ENCODE measurements at places on chromosomes 7 and 10. TPM values are rescaled to one million over a fixed set of nuclear protein-coding genes. Genes with fewer than 3 reads are reported as not detected.

DNA sequence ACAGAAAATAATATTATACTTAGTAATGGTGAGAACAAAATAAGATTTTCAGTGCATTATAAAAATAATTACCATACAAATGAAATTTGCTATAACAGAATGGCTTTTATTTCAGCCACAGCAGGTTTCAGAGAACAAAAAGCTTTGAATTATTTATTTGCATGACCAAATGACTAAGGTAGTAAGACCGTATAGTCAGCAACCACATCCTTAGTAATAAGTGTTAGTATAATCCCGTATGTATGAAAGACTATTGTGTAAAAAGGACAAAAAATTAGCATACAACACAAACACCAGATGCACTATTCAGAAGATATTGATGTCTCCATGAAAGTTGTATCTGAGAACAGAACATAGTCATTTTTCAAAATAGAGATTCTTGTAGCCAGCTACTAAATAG is 12.2 kb downstream of the PDZD8 start:
- DNase-seq, result no peak

DNA sequence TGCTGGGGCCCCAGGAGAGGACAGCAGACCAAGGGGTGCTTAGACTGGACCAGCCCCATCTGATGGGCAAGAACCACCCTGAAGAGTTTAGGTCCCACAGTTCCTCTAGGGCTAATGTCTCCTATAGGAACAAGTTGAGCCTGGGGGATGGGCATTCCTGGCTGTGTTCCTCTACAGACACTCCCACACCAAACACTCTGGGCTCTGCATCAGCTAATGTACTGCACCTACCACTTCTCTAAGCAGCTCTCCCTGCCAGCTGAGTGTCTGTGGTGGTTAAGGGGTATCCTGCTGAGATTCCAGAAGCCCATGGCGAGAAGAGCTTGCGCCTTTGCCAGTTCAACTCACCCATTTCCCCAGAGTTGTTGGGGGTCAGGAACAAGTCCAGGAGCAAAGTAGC is 284.1 kb upstream of the CSTF2T start:
- no peak for DNase-seq

DNA sequence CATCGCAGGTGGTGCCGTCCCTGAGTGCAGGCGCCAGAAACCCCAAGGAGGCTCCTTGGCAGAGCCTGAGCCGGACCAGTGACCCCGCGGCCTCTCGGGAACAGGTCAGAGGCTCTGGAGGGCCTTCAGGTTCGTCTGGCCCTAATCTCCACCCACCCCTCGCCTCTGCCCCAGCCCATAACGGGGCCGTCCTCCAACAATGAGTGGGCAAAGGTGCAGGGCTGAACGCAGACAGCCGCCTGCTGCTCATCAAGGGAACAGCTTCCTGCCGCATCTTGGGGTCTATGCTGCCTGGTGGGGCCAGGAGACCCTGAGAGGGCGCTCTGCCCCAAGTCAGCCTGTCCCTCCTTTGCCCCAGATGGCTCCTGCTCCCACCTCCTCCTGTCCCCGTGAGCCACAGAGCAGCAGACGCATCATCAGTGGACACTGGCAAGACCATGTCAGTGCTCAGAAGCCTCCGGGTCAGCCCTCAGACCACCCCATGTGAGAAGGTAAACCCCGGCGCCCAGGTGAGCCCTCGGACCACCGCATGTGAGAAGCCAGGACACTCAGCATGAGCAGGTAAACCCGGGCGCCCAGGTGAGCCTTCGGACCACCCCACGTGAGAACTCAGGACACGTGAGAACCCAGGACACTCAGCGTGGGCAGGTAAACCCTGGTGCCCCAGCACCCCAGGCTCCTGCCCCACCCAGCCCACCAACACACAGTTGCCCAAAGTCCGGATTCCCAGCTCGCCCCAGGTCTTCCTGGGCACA is 142.0 kb downstream of the PTPRN2 start:
- DNase-seq, result no peak

TYW1B gene
- polyA plus RNA-seq, result 1.6 TPM

DNA sequence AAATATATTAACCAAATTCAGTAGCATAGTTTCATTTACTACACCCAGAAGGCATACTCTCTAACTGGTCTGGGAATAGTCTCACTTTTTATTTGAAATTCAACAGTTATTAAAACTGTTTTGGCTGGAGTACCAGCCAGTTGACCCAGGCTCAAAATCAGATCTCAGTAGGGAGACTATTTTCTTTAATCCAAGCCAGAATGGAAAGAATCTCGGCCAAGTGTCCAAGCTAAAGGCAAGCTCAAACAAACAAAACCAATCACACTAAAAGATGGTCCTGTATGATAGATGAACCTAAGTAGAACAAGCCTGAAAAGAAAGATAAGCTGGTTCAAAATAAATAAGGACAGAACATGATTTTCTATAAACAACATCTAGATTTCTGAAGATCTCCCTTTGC is 259.6 kb upstream of the POM121L12 start:
- no peak for DNase-seq

- no peak for DNase-seq
Measured at GRCh38 chr7:128164955-128165670, 76.0 kb upstream of the LEP start.

DNA sequence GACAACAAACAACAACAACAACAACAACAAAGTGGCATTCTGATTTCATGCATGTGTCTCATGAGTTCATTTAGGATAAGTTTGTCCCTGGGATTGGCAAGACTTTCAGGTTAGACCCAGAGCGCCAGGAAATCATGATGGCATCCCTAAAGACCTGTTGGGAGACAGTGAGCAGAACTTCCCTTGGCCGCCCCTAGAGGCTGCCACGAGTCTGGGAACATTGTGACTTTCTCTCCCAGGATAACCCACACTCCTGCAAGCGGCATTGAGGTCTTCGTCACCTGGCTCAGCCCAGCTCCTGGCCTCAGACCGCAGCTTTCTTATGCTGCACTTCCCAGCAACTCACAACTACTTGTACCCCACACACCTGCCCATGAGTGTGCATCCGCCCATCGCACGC is 80.5 kb upstream of the RNF32 start:
- no peak for DNase-seq

DNA sequence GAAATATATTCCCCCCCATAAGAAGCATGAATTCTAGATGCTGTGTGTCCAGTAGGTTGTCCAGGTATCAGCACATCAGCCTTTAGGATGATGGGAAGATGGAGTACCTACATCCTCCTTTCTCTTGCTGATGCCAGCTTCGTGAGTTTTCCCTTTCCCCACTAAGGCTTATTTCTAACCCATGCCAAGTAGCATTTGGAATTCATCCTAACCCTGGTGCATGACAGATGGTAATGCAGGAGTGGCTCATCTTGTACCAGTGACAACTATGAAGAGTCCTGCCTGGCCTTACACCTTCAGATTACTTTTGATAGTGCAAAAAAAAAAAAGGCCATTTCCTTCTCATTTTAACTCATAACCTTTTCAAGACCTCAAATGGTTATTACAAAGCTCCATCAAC is 58.7 kb downstream of the ARHGAP21 start:
- no peak for DNase-seq

- DNase-seq, result no peak
Measured at GRCh38 chr10:80160361-80161320, 28.1 kb downstream of the PLAC9 start.

GRCh38 chr10:123236126-123236525 is 81.9 kb downstream of the BUB3 start:
- no peak for DNase-seq

DNA sequence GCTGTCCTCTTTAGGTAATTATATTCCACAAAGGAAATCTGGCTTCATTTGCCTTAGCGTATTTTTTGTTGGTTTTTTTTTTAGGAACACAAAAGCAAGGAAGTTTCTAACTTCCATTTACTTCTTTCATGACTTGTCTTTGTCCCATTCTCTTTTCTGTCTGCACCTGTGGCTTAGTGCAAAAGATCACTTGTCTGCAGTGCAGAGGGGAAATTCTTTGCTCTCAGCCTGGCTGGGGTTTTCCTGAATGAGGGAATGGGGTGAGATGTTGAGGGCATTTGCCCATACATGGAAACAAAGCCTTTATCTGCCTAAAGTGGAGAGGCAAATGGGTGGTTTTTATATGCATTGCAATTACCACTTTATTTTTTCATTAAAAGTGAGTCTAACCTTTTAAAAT is 361.1 kb upstream of the IGFBP3 start:
- DNase-seq, result no peak

CPN1 gene
- polyA plus RNA-seq, result not detected

DNA sequence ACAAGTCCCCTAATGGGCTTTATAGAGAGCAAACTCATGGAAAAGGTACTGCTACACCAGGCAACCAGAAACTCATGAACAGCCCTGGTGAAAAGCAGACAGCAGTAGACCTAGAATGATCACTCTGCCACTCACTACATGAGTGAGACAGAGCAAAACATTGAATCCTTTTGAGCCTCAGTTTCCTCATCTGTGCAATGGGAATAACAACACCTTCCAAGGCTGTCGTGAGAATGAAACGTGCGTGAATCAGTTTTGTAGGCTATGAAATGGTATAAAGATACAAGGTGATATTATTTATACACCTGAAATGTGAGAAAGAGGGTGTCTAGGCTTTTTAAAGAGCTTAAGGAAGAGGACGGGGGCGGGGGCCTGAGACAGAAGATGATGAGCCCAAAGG is 14.3 kb upstream of the PROSER2 start:
- no peak for DNase-seq

DNA sequence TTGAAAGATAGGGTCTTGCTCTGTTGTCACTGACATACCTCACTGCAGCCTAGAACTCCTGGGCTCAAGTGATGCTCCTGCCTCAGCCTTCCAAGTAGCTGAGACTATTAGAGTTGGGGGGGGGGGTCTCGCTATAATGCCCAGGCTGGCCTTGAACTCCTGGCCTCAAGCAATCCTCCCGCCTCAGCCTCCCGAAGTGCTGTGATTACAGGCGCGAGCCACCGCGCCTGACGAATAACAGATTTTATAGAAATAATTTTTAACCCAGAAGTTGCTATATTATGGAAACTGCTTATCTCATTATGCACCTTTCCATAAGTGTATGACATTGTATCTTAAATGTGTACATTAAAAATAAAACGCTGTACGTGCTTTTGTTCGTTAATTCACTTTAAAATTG is 846 bp downstream of the ANKRD26 start:
- DNase-seq, result no peak

FAM180A gene
- polyA plus RNA-seq, result 16.7 TPM

DNA sequence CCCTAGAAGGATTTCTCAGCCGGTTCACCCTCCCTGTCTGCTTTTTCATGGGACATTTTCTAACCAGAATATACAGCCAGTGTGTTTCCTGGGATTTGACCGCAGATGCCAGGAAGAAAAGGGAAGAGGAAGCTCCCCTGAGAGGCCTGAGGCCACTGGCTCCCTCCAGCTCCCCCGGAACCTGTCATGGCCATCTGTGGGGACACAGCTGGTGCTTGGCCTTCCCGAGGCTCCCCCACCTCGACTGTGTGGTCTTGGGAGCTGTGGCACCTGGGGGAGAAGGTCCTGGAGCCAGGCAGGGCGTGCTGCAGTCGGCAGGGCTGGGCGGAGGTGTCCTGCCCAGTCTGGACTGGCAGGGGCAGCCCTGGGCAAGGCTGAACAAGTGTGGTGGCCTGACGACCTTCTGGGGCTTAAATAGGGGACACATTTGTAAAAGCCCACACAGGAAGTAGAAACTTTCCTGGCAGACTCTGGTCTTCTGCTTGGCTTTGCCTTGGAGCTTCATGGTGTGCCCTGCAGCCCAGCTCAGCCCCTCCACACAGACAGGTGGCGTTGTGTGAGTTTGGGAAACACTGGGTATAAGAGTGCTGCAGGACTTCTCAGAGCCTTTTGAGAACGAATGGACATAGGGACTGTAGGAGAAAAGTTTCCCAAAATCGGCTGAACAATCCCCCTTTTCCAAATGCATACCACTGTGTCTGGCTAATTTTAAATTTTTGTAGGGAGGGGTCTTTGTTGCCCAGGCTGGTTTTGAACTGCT is 6.8 kb downstream of the BRI3 start:
- DNase-seq, result no peak

GRCh38 chr7:47449810-47450590 is 131.9 kb downstream of the TNS3 start:
- DNase-seq, result no peak

- no peak for DNase-seq
Measured at GRCh38 chr7:8003077-8003476, 34.5 kb downstream of the GLCCI1 start.

- peak; percentile 34 for DNase-seq
Measured at GRCh38 chr10:94002156-94002555, 8.4 kb downstream of the PLCE1 start.

GRCh38 chr10:125216309-125216708 is 55.9 kb upstream of the CTBP2 start:
- DNase-seq, result no peak

CDHR3 gene
- 6.1 TPM for polyA plus RNA-seq

GRCh38 chr10:110700947-110701616 is 56.9 kb downstream of the RBM20 start:
- DNase-seq, result no peak

- DNase-seq, result no peak
Measured at GRCh38 chr7:23260371-23260770, 13.8 kb downstream of the GPNMB start.

C7orf25 gene
- 7.8 TPM for polyA plus RNA-seq

FAM13C gene
- 1.00 TPM for polyA plus RNA-seq

DNA sequence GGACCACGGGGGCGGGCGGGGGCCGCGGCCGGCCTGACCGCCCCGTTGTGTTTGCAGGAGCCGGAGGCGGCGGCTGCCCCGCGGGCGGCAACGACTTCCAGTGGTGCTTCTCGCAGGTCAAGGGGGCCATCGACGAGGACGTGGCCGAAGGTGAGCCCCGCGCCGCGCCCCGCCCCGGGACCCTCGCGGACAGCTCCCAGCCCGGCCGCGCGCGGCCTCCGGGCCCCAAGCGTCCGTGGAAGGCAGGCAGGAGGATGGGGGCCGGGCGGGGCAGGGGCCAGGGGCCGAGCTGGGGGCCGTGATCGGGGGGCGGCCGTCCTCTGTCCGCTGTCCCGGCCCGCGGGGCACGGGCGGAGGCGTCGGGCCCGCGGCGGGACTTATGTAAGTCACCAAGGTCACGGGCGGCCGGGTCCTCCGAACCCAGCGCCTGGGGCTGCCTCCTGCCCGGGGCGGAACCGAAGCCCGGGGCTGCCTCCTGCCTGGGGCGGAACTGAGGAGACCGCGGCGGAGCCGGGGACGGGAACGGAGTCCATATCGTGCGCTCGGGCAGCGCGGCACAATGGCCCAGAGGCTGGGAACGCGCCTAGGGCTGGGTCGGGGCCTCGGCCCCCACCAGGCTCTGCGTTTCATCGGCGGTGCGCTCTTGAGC is 497 bp downstream of the PPP2R2D start:
- DNase-seq, result peak; percentile 68

GIMAP7 gene
- 34.6 TPM for polyA plus RNA-seq

Measured in heart left ventricle (tissue), 16 donors.